ENCODE measurements at places on chromosomes 5 and 9.

DNA sequence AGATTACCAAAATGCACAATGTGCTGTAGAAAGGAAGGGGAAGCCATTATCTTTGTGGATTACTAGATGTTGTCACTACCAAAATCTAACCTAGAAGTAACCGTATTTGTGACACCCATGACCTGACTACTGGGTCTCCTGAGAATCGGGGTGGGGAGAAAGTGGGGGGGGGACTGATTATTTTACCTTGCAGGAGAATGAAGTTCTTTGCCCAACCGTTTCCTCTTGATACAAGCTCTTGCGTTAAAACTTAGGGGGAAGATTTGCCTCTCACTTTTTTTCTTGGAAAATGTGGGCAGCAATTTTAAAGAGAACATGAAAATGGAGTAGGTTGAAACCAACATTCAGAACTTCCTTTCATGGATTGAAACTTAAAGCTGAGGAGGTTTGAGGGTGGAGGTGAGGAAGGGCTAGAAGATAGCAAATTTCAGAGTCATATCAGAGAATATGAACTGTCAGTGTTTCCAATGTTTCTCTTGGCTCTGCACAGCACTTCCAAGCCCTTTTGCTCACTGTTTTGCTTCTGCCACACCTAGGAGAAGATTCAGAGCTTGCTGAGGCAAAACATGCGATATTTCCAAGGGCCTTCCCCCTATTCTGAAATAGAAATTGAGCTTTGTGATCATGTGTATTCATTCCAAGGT is 280.8 kb downstream of the AOPEP start:
- DNase-seq: no peak

GRCh38 chr9:34519321-34520020 is 3.3 kb downstream of the ENHO start:
- DNase-seq: no peak

DNA sequence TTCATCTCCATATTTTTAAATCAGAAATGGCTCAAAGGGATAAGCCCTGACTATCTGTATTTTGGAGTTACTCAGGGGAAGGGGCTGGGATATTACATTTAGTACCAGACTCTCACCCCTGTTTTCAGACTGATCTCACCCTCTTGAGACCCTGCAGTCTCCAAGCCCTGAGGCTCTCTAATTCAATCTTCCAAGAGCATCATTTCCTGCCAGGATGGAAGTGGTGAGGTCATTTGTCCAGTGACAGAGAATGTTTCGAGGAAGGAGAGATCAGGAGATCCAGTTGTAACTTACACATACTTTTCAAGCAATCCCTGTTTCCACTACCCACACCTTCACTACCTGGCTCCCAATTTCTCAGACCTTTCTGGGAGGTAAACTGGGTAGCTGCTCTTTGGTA is 295.5 kb upstream of the EFNA5 start:
- no peak for DNase-seq

GRCh38 chr5:55858104-55858503 is 6.9 kb downstream of the IL31RA start:
- DNase-seq: no peak

DNA sequence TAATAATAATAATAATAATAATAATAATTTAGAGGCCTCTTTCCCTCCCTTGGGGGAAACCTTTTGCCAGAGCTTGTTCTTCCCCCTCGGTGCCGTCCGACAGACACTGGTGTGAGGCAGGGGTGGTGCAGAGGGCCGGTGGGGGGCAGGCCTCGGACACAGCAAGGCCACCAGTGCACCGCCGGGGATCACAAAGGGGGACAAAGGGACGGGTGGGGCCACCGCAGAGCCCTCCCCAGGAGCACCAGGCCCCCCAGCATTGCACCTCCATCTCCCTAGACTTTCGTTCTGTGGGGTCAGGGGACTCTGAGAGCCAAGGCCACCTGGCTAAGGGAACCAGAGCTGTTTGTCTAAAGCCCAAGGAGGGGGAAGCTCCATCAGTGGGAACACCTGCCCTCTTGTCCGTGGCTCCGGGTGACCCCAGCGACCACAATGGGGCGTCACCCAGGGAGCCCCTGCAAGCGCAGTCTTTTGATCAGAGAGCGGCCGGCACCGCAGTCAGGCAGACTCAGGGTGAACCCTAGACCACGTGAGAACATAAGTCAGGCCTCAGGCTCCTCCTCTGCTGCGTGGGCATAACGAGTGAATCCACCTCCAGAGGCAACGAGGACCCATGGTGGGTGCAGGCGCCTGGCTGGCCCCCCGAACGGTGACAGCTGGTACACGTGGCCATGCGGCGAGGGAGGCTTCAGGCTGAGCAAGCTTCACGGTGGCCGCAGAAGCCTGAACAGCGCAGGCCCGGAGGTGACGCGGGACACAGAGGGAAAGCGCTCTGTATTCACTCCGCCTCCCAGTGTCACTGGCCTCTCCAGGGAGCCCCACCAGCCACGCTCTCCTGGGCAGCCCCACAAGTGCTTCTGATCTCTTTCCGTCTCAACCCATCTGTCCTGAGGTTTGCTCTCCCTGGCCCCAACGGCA is 12.0 kb upstream of the QSOX2 start:
- DNase-seq: no peak

GRCh38 chr5:35863159-35863558 is 6.5 kb downstream of the IL7R start:
- no peak for DNase-seq
